ENCODE measurements at places on chromosomes 11 and 22. TPM values are rescaled to one million over a fixed set of nuclear protein-coding genes. Genes with fewer than 3 reads are reported as not detected.

GRCh38 chr11:120564573-120565311 lies 53.2 kb downstream of the GRIK4 start:
- no peak for DNase-seq

DNA sequence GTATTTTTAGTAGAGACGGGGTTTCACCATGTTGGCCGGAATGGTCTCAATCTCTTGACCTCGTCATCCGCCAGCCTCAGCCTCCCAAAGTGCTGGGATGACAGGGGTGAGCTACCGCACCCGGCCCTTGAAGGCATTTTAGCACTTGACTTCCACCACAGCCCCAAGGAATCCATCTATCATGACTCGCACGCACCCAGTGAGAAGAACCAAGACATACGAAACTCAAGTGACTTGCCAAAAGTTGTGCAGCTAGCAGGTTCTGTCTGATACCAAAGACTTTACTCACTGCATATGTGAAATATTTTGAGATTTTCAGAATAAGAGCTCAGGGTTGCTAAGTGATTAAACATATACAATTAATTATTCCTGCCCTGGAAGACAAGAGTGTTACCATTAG lies 21.0 kb downstream of the FLI1 start:
- DNase-seq = no peak

DNA sequence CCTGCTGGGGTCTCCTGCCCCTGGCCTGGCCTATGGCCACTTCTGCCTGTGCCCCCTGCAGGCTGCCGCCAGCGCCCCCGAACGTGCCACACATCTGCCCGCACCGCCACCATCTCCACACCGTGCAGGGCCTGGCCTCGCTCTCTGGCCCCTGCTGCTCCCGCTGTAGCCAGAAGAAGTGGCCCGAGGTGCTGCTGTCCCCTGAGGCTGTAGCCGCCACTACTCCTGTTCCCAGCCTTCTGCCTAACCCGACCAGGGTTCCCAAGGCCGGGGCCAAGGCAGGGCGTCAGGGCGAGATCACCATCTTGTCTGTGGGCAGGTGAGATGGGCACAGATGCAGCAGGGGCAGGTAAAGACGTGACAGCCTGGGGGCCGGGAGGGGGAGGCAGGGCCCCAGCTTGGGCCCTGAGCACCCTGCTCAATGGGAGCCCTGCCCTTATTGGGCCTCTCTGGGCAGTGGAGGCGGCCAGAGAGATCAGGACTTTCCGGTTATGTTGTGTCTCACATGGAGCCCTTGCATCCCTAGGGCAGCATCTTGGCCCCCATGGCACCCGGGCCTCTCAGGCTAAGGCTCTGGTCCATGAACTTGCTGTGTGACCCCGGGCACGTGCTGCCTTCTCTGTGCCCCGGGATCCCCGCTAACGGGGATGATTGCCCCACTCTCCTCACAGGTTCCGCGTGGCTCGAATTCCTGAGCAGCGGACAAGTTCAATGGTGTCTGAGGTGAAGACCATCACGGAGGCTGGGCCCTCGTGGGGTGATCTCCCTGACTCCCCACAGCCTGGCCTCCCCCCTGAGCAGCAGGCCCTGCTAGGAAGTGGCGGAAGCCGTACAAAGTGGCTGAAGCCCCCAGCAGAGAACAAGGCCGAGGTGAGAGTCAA lies 18.5 kb downstream of the RELT start:
- no peak for DNase-seq

FIBIN gene
- total RNA-seq = 1.6 TPM

ACTN3 gene
- not detected for total RNA-seq

DNA sequence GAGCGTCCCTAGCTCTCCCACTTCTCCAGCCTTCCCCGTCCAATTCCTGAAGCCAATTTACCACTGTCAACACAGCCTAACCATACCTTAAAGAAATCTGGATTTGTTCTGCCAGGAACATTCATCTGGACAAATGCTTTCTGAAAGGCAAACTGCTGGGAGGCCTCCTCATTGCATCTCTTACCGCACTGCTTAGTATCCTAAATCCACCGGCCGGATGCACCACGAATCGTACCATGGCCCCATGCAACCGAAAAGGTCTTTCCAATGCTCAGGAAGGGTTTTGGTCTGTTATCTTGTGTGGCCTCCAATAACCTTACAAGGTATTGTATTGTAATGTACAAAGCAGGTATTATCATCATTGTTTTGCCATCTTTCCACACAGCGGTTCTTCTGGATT lies 57.6 kb downstream of the MYH9 start:
- no peak for DNase-seq

GRCh38 chr22:43919106-43919973 lies 4.3 kb upstream of the PNPLA3 start:
- no peak for DNase-seq

DNA sequence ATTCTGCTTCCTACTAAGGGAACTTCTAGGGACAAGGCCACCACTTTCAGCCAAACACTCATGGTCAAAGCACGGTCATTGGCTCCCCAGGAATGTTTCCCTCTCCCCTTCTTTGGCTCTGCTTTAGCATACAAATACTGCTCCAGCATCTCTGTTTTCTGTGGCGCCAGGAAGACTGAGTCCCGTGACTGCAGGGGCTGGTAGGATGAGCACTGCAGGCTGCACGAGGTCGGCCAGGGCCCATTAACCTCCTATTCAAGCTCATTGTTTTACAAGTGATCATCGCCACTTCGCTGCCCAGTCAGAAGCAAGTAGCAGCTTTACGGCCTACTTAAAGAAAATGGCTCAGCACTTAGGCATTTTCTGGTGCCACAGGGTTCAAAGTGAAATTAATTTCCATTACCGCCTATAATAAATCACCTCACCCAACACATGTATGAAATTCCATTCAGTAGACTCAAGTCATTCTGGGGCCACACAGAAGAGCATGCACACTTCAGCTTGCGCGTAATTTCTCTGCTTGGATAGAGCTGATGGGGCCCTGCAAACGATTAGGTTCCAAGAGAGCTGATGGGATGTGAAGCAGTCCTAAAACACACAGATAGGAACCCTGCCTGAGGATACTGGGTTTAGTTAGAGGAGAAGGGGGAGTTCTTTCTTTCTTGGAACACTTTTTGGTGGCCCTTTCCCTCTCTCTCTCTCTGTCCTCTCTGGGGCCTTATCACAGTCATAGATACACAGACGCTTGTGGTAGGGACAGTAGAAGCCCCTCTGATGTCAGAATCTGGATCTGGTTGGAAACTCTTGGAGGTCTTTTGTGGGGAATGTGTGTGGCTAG lies 173.7 kb downstream of the KIF18A start:
- DNase-seq = no peak

DNA sequence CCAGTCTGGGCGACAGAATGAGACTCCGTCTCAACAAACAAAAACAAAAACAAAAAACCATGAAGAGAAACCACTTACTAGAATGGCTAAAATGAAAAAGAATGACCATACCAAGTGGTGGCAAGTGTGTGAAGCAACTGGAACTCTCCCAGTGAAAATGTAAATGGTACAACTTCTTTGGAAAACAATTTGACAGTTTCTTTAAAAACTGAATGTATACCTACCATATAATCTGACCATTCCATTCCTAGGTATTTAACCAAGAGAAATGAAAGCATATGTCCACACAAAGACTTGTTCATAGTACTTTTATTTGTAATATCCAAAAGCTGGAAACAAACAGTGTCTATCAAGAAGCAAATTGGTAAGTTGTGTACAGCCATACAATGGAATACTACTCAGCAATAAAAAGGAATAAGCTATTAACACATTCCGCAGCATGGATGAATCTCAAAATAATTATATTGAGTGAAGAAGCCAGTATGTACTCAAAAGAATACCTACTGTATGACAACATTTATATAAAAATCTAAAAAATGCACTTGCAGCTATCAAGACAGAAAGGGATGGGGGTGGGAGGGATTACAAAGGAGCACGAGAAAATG lies 27.7 kb downstream of the DGCR2 start:
- no peak for DNase-seq

DNA sequence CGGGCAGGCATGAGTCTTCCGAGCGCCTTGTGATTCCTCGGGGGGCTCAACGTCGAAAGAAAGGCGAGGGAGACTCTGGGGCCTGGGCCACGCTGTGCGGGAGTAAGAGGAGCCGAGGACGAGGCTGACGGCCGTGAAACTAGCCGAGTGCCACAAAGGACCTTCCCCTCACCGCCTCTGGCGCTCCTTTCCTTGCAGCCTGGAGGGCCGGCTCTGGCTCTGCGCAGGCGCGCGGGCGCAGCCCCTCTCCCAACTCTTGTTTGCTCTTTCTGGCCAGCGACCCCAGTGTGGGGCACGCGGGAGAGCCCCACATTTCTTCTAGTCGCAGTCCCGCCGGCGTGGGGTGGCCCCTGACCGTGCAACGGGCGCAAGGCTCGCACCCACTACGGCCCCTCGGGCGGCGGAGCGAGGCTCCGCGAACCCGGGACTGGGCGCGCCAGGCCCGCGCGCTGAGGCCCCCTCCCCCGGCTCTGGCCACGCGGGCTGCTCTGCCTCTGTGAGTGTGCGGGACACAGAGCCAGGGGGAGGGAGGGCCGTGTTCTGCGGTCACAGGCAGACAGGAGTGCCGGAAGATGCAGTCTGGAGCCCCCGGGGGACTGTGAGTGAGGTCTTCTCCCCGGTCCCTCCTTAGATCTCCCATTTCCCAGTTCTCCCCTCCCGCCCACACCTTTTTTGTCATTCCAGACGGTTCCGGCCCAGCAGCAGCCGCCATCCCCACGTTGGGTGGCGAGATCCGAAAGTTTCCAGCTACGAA lies 1.0 kb upstream of the TOB2 start:
- DNase-seq = peak; percentile 56

- peak; percentile 97 for DNase-seq
These were observed 6.2 kb upstream of the NEAT1 start for GRCh38 chr11:65416341-65416824.

- DNase-seq = no peak
These were observed 137.5 kb downstream of the LDLRAD3 start for GRCh38 chr11:36081274-36081945.

DNA sequence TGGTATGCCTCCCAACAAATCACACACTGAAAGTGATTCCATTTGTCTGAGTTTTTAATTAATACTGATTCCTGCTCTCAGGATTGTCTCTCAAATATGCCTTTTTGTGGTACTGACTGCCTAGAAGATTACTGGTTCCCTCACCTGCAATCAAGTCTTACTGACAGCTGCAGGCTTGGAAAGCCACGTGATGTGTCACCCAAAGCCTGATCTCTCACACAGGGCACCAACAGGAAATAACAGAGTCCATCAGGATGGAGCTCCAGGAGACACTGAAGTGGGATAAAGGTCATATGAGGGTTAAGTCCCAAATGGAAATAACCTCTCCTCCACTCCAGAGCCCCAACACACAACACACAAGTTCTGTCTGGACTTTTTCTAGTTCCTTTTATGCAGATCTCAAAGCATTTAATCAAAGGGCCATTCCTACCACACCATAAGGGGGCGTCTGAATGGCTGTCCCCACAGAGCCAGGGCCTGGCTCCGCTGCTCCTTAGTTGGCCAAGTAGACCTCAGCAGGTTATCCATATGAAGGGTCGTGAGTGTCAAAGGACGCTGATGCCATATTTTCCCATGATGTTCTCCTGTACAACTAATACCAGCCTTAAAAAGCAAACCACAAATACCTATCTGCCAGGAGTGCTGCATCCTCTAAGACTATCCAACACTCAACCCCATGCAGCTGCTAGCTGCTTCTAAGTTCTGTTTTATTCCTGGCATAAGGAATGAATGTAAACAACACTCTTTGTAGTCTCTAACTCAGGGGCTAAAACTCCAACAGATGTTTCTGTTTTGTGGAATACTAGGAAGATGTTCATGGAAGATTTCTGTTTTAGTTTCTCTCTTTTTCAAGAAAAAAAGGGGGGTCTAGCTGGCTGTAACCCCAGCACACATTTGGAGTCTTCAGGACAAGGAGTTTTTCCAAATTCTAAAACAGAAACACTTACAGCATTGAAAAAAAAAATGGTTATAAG lies 13.0 kb downstream of the SCUBE2 start:
- DNase-seq = no peak

DNA sequence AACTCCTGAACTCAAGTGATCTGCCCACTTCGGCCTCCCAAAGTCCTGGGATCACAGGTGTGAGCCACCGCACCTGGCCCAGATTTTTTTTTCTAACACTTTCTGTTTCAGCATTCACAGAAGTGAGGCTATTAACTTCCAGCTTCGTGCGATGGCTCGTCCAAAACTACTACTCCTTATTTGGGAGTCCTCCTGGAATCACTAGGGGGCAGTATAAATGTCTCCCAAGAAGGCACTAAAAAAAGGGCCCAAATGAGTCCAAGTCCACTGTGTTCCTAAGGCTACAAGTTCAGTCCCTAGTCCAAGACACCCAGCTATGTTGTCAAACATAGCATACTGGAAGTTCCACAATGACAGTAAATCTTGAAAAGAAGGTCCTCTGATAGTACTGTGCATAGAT lies 63.2 kb upstream of the BIRC3 start:
- DNase-seq = no peak

GRCh38 chr11:65640483-65641296 lies 2.8 kb downstream of the SIPA1 start:
- peak; percentile 88 for DNase-seq

GGTLC3 gene
- not detected for total RNA-seq

RFPL3 gene
- not detected for total RNA-seq

ACCSL gene
- not detected for total RNA-seq

TTC36 gene
- 5.8 TPM for total RNA-seq

GRCh38 chr11:126443120-126443519 lies 87.6 kb downstream of the ST3GAL4 start:
- DNase-seq = no peak

DNA sequence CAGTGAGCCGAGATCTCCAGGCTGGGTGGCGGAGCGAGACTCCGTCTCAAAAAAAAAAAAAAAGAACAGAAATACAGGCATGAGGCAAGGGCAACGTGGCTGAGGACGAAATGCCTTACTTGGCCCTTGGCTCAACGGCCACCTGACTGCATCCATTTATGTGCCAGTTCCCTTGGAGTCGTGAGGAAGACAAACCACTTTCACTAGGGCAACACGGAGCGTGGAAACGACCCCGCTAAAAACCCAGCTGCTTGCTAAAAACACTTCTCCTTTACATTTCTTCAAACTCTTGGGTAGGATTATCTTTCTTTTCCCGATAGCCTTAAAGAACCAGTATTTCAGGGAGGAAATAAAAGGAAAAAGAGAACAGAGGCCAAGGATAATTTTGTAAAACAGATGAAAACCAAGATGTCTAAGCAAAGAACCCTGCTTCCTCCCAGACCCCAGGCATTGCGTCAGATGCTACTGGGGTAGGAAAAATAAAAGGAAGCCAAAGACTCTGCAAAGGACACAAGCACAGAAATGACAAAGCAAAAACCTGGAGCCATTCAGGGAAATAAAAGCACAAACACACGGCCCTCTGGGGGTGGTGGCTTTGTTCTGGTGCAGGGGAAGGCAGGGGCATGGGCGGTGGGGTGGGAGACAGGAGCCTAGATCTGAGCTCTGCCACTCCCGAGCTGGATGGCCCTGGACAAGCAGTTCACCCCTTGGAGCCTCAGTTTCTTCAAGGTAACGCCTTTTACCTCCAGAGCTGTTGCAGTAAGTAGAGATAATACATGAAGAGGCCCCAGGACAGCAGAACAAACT lies 37.0 kb downstream of the PC start:
- no peak for DNase-seq

BCO2 gene
- total RNA-seq = 56.2 TPM
